Urothelium cell line (cell line): ENCODE measurements at places on chromosomes 13 and 19.

DNA sequence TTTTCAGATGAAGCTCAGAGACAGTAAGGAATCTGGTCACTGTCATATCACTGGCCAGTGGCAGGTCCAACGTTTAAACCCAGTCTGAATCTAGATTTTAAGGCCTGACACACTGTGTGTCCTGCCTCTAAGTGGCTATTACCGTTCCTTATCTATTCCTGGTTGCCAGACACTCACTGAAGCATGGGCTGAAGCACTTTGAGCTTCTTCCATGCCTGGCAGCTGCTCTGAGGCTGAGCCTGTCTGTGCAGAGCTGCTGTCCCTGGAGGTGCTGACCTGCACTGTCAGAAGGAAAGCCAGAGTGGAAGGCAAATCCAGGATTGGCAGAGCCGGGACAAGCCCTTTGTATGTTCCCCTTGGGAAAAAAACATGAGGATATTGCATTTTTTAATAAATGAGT is 109.2 kb upstream of the SLC7A1 start:
- no peak for DNase-seq

DNA sequence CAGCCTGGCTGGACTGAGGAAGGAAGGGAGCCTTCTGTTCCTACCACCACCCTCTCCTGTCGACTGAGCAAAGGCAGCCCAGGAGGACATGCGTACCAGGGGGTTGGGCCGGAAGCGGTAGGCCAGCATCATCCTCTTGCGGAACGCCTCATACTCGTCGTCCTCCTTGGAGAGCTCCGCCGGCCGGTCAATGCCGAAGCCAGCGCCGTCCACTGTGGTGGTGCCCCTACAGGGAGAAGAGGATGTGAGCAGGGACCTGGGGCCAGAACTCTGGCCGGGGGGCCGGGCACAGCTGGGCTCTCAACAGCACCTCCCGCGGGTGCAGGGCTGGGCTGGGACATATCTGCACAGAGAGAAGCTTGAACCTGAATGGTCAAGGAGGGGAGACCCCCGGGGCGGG is 3.8 kb upstream of the TM6SF2 start:
- DNase-seq, result no peak

GRCh38 chr19:32642771-32643170 is 32.2 kb downstream of the ANKRD27 start:
- DNase-seq, result no peak

GRCh38 chr19:54478677-54479266 is 5.7 kb upstream of the CDC42EP5 start:
- DNase-seq, result no peak

DNA sequence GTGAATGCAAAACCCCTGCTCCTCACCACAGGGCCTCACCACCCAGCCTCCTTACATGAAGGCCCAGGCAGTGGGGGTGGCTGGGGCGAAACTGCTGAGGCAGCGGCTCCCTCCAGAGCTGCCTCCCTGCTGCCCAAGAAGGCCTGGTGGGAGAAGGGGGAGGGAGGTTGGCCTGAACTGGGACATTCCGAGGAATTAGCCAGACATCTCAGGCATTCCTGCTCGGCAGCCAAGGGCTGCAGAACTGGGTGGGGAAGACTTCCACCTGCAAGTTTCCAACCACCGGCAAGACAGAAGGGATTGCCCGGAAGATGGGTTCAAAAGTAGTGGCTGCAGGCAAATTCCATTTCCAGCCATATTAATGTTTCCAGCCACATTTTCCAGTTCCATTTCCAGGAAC is 2.3 kb upstream of the PSPN start:
- no peak for DNase-seq

DNA sequence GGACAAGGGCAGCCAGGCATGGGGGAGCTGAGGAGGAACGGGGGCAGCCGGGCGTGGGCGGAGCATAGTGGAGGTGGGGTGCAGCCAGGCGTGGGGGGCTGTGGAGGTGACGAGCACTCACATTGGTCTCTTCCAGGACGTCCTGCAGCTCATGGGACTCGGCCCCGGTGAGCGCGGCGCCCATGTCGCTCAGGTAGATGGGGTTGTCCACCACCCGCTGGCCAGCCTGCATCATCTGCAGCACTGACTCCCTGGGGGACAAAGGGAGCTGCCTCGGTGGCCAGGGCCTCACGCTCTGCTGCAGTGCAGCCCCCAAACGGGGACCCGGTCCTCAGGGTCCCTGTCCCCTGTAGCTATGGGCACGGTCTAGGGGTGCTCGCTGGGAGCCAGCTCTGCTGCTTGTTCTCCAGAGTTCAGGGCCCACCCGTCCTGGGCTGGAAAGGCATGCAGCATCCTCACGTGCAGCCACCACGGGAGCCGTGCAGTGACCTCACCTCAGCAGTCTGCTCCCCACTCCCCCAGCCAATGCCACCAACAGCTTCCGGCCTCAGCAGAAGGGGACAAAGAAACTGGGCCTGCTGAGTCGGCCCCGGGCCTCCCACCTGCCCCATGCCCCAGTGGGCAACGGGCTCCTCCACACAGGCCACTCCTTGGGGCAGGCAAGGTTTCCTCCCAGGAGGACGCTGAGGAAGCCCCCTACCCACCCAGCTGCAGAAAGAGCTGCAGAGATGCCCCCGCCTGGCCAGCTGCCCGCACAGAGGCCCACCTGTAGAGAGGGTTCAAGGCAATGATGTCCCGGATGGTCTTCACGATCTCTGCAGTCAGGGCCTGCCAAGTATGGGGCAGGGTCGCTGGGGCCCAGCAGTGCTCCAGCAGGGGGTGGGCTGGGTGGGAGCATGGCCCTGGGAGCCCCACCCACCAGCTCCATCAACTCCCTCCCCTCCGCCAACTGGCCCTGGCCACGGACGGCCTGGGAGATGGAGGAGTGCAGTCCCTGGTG is 12.1 kb downstream of the LONP1 start:
- DNase-seq, result no peak

DNA sequence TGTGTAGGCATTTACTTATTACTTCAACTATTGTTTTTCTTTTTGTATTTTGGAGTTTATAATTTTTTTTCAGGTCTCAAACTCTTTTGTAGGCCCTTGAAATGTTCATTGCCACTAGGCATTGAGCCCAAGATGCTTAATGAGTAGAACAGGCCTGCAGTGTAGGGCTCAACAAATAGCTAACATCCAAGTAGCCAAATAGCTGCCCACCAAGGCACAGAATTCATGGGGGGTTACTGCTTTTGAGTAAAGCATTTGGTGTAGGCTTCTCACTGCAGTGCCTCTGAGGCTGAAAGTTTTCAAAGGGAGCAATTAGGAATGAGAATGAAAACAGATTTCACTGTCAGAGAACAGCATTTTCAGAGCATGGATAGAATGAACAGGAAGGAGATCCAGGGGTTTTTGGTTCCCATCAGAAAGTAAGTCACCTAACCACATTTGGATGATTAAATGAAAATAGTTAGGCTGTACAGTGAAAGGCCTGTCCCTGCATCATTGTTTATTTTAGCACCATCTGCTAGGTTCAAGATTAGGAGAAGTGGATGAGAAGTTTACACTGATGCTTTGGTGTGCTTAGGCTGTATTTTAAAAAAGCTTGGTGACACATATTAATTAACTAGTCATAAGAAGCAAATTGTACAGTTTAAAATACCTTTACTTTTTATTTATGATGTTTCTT is 61.0 kb downstream of the EDNRB start:
- no peak for DNase-seq

GRCh38 chr13:100610391-100611347 is 22.1 kb upstream of the GGACT start:
- DNase-seq, result no peak

- no peak for DNase-seq
Measured at GRCh38 chr13:110624766-110625756, 9.7 kb downstream of the NAXD start.

DNA sequence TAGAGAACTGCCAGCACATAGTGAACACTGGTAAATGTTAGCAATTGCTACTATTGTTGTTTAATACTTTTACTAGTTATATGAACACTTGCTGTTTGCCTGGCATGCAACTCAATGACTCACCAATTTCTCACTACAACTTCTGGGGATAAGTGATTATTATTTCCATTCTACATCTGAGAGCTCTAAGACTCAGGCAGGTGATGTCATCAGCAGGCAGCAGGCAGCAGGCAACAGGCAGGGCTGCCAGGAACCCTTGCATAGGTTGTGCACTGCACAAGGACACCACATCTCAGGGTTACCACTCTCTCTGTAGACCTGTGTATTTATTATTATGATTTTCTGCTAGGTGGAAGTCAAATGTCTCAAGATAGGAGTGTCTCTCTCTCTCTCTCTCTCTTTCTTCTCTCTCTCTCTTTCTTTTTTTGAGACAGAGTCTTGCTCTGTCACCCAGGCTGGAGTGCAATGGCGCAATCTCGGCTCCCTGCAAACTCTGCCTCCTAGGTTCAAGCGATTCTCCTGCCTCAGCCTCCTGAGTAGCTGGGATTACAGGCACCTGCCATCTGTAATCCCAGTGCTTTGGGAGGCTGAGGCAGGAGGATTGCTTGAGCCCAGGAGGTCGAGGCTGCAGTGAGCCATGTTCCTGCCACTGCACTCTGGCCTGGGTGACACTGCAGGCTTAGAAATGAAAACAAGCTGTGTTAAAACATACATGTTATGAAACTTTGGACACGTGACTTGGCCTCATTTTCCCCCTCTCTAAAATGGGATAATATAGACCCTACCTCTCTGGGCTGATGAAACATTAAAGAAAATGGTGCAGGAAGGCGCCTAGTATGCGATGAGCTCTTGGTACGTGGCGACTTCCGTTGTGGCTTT is 22.7 kb downstream of the HPN start:
- peak; percentile 51 for DNase-seq

DNA sequence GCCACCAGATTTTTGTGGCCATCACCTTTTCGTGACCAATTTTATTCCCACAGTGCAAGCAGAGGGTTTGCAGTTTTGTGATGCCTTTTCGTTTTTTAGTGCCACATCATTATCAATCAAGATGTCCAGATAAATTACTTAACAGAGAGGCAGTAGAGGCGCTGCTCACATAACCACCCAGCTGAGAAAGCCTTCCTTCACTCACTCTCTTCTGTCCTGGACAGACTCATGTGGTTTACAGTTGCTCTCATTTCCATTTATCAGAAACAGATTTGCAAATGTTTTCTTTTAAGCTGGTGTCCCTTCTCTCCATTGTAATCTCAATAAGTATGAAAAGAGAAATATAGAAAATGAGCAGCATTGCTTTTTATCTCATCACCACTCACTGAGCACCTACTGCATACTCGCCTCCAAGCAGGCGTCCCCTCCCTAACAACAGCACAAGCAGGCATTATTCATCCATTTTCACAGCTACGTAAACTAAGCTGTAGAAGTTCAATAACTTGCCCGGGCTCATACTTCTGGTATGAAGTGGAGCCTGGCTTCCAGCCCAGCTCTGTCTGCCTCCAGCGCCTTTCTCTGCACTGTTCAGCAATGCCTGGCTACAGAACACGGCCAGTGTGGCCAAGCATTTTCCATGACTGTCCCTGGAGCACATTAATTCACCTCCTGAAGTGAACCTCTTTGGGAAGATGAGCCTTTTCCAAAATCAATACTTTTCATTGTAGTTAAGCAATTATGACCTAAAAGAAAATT is 34.6 kb upstream of the KATNAL1 start:
- DNase-seq, result peak; percentile 68

DNA sequence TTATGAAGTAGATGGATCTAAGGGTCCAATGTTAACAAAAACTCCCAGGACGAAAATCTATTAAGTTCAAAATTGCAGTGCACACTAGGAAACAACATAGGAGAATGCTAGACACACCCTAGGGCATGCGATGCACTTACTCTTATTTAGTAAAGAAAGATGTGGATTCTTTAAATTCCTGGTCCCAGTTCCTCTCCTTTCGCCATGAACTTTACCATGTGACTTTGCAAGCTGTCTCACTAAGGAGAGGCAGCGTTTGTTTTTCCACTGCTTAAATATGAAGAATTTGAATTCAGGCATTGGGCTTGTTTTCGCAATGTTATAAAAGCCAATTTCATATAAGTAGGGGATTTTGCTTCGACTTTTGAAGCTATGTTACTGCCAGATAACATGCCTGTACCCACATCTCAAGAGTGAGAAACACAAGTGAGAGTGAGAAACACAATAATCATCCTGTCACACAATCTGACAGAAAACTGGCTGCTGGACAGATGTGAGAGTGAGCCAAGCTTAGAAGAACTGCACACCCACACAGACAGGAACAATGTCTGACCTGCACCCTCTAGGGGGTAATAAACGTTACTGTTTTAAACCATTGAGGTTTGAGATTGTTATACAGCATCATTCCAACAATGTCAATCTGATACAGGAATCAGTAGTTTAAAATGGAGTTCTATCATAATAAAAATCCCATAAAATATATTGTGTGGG is 1308.4 kb downstream of the SLITRK5 start:
- peak; percentile 2 for DNase-seq

DNA sequence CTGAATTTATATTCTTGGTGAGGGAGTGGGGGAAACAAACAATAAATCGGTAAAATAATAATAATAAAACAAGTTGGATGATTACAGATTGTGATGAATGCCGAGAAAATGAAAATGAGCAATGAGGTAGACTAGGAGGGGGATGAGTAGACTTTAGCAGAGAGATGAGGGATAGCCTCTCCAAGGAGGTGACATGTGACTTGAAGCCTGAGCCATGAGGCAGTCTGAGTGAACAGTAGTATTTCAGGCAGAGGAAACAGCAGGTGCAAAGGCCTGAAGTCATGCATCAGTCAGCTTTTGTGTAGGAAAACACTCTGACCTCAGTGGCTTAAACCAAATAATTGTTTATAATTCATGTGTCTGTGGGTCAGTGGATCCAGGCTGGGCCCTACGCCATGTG is 4.6 kb downstream of the ZNF135 start:
- DNase-seq, result no peak

- DNase-seq, result peak; percentile 88
Measured at GRCh38 chr19:50333235-50333736, 4.1 kb upstream of the KCNC3 start.

DNA sequence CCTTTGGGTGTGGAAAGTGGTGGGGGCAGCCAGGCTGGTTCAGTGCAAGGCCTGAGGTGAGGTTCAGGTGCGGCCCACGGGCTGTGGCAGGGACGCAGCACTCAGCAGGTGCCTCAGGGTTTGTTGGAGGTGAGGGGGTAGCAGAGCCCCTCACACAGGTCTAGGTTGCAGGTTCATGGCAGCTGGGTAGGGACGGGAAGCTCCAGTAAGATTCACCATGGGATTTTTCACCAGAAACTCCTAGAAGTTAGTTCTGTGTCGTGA is 14.0 kb downstream of the MCF2L start:
- DNase-seq, result no peak

GRCh38 chr13:82698941-82699340 is 1183.3 kb downstream of the SLITRK1 start:
- DNase-seq, result no peak

DNA sequence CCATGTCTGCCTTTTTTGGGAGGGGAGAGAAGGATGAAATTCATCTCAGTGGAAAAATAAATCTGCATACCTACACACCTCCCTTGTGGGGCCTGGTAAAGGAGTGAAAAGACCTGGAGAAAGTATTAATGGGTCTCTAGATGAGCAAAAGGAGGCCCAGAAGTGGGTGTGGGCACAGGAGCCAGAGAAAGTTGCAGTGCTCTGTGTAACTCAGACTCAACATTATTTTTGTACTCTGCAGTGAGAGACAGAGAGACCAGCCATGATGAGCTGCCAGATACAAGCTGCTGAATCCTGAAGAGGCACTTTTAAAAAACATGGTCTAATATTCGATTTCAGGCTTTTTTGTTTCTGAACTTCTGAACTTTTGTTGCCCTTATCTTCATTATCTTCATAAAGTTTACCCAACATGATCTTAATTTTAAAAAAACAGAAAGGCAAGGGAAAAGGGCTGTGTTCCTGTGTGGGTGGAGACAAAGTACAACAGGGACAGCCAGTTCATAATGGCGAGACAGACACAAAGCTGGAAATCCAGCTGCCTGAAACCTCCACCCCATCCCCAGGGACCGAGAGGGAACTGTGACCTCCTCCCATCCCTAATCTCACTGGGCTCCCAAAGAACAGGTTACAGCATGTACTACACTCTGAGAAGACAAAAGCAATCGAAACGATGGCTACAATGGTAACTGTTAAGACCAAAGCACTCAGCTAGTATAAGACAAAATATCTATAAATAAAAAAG is 77.2 kb downstream of the KLF12 start:
- no peak for DNase-seq
